Urinary bladder (tissue), 4 donors: ENCODE measurements at places on chromosomes 1 and 21. TPM values are rescaled to one million over a fixed set of nuclear protein-coding genes. Genes with fewer than 3 reads are reported as not detected.

- DNase-seq = no peak
Observed at GRCh38 chr1:4653796-4654725, at the start of gene AJAP1. Gene AJAP1, plus strand, starts transcription at chr1:4654609. Its CDS starts 817 bp downstream, at chr1:4655426.

DNA sequence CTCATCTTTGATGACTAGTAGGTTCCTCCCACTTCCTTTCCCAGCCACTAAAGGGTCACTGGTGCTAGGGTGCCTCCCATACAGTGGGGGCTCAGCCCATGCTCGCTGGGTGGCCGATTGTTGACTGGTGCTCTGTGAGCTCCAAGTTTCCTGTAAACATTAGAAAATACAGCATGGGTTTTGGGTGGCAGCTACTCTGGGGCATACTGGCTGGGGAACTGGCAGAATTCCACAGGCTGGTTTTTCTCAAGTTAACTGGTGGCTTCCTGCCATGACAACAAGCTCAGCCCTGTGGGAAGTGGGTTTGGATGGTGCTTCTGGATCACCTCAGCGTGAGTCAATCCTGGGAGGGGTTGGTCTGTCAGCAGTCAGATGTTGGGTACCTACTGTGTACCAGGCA, 28.7 kb upstream of the CRNN start:
- DNase-seq = peak; percentile 37

- DNase-seq = no peak
Observed at GRCh38 chr1:92511541-92511940, 24.8 kb upstream of the GFI1 start.

GRCh38 chr1:101073836-101074235, 48.3 kb upstream of the DPH5 start:
- no peak for DNase-seq

DNA sequence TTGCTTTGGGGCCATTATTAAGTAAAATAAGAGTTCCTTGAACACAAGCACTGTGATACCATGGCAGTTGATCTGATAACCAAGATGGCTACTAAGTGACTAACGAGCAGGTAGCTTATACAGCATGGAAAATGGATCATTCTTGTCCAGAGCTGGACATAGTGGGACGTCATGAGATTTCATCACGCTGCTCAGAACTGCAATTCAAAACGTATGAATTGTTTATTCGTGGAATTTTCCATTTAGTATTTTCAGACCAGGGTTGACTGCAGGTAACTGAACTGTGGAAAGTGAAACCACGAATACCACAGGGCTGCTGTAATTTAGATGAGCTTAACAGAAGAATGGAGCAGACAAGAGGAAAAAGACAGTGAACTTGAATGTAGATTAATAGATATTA, 38.9 kb downstream of the CCDC18 start:
- no peak for DNase-seq

- DNase-seq = no peak
Observed at GRCh38 chr1:41171266-41171874, 70.7 kb downstream of the SCMH1 start.

GRCh38 chr21:16583556-16583955, 853.8 kb downstream of the USP25 start:
- DNase-seq = no peak

DNA sequence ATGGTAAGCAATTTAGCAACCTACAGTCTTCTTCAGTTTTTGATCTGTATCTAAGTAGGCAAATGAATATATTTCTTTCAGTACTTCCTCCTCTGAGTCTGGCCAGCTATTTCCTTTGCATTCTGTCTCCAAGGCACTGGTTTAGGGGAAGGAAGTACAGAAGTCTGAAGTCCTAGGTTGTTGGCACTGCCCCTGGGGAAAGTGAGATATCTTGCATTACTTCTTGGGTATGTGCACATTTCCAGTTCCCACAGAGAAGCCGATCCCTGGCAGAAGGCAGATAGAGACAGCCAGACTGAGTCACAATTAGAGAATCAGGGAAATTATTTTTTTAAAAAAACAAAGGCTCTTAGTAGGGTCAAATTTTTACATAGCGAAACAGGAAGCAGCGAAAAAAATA, 98.8 kb downstream of the RASAL2 start:
- DNase-seq = no peak

DNA sequence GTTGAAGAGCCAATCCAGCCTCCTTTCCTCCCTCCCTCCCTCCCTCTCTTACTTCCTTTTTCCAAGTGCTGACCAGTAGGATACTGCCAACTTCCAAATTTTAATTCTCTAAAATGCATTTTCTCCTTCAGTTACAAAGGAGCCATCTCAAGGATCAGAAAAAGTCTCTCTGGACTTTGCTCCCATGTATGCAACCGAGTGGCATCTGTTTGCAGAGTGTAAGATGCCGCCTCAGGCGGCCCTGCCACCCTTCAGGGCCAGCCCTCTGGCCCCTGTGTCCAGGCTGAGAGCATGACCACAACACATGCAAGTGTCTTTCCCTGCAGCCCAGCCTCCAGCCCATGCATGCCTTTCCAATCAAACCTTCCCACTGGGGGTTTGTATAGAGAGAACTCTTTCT, 205.3 kb upstream of the RAB4A start:
- no peak for DNase-seq

- DNase-seq = no peak
Observed at GRCh38 chr1:25799935-25800702, at the start of gene SELENON. Gene SELENON, plus strand, starts transcription at chr1:25800193. Its CDS starts 38 bp downstream, at chr1:25800231.

DNA sequence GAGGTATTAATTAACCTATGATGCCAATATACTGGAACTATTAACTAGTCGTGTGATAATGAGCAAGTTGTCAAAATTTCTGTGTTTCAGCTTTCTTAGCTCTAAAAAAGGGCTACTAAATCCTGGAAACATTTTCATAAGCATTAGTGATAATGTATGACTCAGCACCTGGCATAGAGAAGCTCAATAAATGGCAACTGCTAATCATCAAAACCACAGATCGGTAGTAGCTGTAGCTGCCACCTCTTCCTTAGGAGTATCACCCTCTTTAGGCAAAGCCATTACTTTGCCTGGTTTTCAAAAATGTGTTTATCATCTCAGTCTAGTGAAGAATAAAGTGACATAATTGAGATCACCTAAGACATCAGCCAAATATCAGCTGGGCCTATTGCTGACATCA, 75.5 kb downstream of the TPR start:
- no peak for DNase-seq

GRCh38 chr1:91645031-91645430, 144.4 kb downstream of the CDC7 start:
- no peak for DNase-seq

- DNase-seq = no peak
Observed at GRCh38 chr1:186564582-186564981, 103.7 kb upstream of the PDC start.

DNA sequence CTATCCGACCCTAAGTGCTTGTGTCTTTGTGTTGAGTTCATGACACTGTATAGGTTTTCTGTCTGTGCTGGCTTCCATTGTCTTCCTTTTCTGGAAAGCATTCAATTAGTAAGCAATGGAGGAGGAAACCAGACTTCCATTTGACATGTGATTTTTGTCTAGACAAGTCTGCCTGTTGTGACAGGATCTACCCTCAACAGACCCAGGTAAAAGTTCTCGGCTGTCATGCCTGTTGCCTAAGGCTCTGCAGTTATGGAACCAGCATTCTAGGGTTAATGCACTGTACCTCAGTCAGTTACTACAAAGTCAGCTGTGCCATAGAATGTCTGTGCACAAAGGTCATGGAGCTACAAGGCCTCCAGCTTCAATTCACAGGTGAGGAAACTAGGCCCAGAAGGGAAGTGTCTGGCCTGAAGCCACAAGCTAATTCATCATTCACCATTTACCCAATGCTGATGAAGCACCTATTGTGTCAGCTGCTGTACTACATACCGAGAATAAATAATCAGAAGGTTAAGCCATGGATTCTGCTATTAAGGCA, 72.3 kb downstream of the PLPP3 start:
- no peak for DNase-seq

GRCh38 chr1:68223687-68224086, 8.6 kb downstream of the WLS start:
- DNase-seq = no peak

DNA sequence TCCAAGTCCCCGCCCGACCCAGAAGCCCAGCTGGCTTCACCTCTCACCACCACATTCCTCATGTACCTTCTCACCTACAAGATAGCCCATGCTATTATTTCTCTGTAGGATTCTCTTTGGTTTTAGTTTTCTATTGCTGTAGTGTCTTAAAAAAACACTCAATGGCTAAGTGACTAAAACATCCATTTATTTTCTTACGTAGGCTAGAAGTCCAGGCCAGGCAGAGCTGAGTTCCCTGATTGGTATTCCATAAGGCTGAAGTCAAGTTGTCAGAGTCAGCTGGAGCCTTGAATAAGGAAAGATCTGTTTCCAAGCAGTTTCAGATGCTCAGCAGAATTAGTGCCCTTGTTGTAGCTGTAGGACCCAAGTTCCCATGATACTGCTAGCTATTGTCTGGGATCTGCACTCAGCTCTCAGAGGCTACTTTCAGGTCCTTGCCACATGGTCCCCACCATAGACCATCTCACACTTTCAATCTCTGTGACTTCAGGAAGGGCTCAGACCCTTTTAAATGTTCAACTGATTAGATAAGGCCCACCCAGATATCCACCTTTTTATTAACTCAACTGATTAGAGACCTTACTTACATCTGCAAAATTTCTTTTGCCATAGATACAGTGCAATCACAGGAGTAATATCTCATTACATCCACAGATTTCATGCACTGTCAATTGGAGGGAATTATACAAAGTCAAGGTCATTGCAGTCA, 371.0 kb downstream of the TGFB2 start:
- DNase-seq = no peak

GRCh38 chr1:12420171-12420570, 190.3 kb downstream of the VPS13D start:
- DNase-seq = no peak

DNA sequence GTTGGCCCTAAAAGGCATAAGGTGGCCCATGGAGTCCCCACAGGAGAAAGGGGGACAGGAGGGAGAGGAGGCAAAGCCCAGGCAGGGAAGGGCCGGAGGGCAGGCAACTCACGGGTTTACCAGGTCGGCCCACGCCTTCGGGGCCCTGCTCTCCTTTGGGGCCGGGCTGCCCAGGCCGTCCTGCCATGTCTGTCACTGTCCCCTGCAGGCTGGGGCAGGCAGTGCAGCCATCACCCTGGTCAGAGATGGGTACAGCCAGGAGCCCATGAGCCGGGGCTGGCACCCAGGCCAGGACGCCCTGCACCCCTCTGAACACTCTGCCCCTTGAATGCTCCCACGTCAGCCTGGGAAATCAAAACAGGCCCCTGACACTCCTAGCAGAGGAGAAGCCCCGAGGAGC, 19.8 kb downstream of the COL16A1 start:
- no peak for DNase-seq

DNA sequence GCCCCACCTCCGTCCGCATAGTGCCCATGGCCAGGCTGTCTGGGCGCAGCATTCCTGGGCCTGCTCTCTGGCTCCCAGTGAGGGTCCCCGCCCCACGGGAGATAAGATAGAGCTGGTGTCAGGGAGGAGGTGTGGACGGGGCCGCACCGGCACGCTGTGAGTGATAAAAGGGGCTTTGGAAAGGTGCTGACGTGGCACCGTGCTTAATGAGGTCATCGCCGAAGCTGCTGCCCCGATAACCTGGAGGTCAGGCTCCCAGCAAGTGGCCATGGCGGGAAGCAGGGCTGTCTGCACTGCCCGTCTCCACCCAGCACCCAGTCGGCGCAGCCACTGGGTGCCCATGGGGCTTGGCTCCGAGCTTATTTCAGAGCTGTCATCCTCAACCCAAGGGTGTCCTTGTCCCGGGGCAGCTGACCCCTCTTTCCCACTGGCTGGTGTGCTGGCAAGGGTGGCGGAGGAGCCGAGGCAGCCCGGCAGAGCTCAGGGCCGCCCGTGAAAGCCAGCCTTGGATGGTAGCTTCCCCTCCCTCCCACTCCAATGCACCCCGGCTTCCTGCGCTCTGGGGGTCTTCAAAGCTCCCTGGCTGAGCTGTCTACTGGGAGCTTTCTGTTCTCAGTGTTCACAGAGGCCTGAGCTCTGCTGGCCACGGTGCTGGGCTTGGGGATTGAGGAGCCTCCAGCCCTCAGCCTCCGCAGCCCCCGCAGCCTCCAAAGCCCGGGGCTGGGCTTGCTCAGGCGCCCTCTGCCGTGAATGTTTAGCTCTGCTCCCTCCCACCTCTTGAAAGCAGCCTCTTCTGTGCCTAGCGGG, 105.1 kb upstream of the ARHGEF16 start:
- DNase-seq = no peak

TMEM200B gene
- 20.4 TPM for total RNA-seq

KIF26B gene
- 12.2 TPM for total RNA-seq

CD1E gene
- 0.69 TPM for total RNA-seq

DIRAS3 gene
- total RNA-seq = 3.0 TPM

PCP4 gene
- 14.2 TPM for total RNA-seq

PALMD gene
- 21.1 TPM for total RNA-seq
